ENCODE measurements at places on chromosomes 11 and 22.

- DNase-seq, result no peak
Observed at GRCh38 chr11:3035333-3035732, 21.9 kb downstream of the CARS1 start.

GRCh38 chr22:42419243-42419881, 12.8 kb downstream of the NFAM1 start:
- DNase-seq, result peak; percentile 44

DNA sequence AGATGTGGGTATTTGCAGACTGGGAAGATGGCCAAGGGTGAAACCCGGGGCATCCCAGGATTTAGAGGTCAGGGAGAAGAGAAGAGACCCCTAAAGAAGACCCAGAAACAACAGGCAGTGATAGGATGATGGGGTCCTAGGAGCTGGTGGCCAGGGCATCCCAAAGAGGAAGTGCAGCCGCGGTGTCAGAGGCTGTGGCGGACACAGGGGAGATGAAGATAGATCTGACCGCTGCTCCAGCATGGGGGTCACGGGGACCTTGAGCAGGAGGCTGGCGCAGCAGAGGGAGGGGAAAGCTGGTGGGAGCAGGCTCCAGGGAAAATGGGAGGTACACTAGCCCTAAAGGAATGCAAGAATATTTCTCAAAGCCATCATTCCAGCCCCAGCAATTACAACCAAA, 47.3 kb downstream of the CTTN start:
- no peak for DNase-seq

DNA sequence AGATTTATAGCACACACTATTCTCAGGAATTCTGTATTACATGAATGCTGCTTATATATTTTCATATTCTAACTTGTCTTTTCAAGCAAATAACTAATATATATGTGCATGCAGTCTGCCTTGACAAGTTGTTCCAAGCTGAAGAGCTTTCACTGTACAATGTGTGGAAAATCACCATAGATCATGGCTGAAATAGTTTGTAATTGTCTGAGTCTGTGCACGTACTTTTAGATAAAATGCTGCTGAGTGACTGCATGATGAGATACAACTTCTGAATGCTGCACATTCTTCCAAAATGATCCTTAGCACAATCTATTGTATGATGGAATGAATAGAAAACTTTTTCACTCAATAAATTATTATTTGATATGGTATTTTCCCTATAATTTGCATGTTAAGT, 58.9 kb downstream of the SLC5A12 start:
- no peak for DNase-seq

DNA sequence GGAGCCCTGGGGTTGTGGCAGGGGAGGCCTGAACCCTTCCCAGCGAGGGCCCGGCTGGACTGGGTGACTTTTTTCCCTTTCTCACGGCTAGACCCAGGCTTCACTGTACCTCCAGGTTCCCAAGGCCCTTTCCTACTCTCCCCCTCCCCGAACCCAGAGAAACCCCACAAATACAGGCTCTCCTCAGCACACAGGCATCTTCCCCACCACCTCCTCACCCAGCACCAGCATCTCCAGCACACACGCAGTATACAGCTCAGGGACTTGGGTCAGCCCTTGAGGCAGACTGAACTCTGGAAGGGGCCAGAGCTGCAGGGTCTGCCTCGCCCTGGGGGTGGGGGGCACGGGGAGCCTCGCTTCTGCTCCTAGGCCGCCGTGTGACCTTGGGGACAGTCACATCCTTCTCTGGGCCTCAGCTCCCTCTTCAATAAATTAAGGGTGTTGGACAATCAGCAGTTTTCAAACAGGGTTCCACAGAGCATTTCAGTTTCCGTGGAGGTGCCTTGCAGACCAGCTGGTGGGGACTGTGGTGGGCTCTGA, 4.5 kb downstream of the TMPRSS13 start:
- no peak for DNase-seq

- DNase-seq, result no peak
Observed at GRCh38 chr11:96145163-96145585, 197.8 kb downstream of the MAML2 start.

- DNase-seq, result no peak
Observed at GRCh38 chr11:1224491-1225385, 1.9 kb downstream of the MUC5B start.

DNA sequence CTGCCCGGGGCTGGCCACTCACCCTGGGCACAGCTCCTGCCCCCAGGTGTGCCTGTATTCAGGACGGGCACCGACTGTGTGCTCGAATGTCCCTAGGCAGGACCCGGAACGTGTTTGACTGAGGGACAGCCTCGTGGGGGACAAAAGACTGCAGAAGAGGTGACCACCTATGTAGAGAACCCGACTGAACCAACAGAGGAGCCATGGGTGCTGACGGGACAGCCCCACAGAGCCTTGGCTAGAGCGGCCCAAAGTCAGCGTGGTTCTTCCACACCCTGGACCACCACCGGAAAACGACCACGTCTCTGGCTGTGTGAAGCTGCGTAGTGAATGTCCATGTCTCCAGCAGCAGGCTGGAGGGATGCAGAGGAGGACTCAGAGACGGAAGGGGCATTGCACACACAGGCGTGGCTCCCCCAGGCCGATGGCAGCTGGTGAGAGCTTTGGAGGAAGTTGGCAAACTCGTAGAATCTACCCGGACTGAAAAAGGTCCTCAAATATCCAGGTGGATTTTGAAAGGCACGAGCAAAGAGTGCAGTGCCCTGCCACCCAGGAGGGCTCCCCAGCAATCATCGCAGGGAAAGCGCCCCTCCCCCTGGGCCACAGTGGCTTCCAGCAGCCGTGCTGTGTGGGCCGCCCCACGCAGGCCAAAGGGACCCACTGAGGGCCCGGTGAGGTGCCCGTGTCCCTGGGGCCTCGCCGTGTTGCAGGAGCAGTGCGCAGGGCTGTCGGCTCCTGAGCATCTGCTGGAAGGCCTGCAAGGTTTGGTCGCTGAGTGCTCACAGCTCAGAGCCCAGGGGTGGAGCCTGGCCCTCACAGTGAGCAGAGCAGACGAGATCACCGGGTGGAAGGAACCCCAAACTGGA, 17.5 kb upstream of the MUC5B start:
- no peak for DNase-seq

- DNase-seq, result no peak
Observed at GRCh38 chr11:11078344-11079086, 220.7 kb upstream of the ZBED5 start.

DNA sequence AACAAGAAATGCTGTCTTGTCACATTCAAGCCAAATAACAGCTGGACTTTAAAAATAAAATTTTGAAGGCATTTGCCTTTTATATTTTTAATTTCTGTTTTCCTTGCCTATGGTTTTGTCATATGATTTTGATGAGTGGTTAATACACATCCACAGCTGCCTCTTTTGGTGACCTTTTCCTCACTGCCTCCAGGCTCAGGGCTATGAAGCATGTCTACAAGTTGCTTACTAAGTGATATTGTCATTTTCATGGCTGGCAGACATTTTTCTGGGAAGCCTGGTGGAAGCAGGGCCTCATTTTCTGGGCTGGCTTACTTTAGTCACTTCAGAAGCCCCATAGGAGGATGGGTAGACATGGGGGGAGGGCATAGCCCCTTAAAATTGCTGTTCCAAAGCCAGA, 344.9 kb downstream of the SOX6 start:
- DNase-seq, result no peak

DNA sequence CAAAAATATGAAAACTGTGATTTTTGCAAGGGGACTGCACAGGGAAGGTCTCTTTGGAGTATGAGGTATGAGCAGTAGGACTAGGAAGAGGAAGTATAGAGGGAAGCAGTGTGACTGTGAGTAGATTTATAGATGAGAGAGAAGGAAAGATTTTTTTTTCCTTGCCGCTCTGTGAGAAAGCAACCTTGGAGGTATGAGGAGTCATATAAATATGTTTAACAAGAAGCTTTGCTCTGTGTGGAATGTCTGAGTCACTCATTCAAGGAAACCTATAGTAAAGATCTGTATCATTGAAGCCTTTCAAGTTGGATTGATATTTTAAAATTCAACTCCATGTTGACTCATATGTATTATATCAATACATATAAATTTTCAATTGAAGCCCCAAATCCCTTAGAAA, 26.2 kb downstream of the DNHD1 start:
- DNase-seq, result no peak

DNA sequence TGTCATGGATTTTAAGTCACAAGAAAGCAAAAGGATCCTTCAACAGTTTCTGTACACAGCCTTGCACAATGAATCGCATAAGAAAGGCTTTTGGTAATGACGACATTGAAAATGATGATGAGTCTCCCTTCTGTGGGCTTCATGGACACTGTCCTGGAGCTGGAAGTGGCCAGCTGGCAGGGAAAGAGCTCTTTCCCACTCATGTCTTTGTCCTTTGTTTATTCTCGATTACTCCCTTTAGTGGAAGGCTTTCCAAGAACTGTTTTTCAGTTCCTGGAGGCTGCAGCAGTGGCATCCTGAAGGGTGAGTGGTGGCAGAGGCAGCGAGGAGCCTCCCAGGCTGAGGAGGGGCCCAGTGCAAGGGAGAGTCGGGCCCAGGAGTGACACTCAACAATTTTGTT, 505.2 kb downstream of the NTM start:
- no peak for DNase-seq

GRCh38 chr11:113457784-113458183, 17.4 kb downstream of the DRD2 start:
- DNase-seq, result no peak

Data from Kasumi-1 (cell line).